Left cardiac atrium (tissue), 4 donors: ENCODE measurements at places on chromosomes 3 and 15. TPM values are rescaled to one million over a fixed set of nuclear protein-coding genes. Genes with fewer than 3 reads are reported as not detected.

GRCh38 chr3:110248666-110249065, 823.0 kb upstream of the NECTIN3 start:
- DNase-seq, result no peak

GRCh38 chr3:111324645-111325044, 217.4 kb upstream of the CD96 start:
- DNase-seq, result no peak

DNA sequence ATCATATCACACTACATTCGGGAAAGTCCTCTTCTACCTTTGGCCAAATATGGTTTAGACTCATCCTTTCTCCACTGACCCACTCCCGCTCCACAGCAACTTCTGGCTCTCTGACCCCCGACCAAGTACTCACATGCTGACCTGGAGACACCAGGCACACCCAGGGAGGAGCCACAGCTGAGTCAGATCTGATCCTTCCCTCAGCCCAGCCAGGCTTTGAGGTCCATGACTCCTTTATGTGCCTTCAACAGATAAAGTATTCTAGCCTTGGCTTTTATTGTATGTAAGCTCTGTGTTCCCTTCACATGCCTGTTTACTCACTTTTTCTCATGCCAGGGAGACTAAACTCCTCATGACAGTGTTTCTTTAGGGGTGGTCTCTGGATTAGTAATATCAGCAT, 166.9 kb upstream of the UMPS start:
- no peak for DNase-seq

- no peak for DNase-seq
Observed at GRCh38 chr3:15171096-15171495, 35.0 kb upstream of the CAPN7 start.

DNA sequence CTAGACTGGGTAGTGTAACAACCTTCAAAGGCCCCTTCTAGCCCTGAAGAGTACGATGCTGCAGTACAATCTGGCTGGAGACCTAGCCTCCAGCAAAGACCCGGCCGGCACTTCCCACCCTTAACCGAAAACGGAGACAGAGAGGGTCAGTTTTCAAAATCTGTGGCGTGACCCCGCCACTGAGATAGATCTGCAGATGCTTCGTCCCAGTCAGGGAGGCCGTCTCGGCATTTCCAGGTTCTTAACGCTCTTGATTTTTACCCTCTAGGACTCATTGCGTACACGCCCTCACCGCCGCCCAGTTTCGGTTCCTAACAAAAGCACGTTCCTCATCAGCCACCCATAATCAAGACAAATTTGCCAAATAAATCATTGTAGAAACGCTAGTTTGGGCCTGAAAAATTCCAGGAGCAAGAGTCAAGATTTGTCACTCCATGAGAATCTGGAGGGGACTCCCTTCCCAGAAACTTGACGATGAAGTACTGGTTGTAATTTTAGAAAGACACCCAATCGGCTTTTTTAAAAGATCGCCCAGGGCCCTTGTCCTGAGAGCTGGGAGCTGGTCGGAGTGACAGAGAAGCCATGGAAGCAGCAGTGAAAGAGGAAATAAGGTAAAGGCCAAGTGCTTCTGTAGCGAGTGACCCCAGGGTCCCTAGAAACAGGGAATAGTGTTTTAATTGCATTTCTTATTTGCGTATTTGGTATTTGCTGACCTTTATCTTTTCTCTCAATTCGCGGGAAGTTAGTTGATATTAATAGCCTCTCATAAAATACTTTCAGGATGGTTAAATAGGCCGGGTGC, 868 bp upstream of the TMEM87A start:
- peak; percentile 74 for DNase-seq

DNA sequence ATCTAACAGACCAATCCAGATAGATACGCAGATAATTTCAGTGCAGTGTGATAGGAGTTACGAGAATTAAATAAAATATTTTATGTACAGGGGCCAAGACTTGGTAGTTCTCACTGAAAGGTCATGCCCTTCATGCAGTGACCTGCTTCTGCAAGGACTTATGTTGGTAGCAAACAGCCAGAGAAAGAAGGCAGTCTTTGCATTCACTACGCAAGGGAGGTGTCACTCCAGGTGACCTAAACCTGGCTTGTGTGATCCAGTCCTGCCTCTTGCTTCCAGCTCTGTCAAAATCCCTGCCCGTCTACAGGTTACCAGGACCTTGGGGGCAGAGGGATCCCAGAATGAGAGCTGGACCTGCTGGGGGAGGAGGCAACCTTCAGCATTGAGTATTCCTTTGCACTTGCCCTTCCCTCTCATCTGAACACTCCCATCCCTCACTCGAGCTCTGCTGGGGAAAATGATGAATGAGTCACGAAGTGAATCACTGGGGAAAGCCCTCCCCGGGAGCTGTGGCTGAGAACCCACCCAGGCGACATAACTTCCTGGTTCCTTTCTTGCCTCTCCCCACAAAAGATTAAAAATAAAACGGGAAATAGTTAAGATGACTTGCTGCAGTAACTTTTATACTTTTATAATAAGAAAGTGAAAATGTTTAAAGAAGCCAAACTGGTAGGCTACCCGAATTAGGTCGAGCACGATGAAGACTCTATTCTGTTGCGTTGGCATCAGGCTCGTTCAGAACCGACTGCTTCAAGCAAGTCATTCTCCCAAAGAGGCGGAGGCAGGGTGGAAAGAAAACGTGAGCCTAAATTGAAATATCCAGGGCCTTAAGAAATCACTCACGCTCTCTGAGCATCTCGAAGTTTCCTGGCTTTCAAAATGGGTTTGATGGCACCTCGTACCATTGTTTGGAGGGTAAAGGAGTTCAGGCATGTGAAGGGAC, 216.1 kb downstream of the SLCO3A1 start:
- peak; percentile 55 for DNase-seq

The EPHA6 gene
- total RNA-seq, result 0.58 TPM

The LRRN1 gene
- 0.32 TPM for total RNA-seq
